ELR (cell line): ENCODE measurements at places on chromosomes 3 and 15.

- no peak for DNase-seq
Observed at GRCh38 chr3:158159714-158160113, 49.8 kb downstream of the RSRC1 start.

- no peak for DNase-seq
Observed at GRCh38 chr15:88482263-88482662, 14.8 kb downstream of the MRPS11 start.

DNA sequence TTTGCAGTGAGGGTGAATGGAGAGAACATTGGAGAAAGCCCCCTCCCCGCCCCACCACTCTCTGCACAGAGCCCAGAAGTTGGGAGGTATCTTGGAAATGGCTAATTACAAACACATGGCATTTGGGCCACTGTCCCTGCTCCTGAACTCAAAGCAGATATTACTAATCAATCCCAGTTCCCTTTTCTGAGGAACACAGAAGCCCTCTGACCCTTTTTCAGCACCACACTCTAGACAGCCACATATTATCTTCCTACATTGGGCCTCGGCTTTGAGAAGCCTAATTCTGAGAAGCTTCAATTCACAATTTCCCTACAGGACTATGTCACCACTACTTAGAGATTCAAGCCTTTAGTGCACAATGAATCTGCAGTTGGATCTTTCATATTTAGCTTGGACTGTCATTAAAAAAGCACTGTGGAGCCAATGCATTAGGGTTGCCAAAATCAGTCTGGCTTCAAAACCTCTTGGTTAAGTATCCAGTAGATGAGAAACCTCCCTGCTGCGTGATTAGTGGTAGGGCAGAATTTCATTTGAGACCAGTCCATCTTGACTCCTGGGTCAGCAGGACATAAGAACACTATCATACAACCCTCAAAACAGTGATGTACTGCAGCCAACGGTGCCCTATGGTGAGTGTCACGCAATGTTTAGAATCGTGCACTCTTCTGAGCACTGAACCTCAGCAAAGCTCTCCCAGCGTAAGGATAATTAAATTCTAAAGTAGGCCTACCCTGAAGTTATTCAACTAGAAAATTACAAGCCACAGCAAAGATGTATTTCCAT, 26.1 kb downstream of the MGLL start:
- no peak for DNase-seq

DNA sequence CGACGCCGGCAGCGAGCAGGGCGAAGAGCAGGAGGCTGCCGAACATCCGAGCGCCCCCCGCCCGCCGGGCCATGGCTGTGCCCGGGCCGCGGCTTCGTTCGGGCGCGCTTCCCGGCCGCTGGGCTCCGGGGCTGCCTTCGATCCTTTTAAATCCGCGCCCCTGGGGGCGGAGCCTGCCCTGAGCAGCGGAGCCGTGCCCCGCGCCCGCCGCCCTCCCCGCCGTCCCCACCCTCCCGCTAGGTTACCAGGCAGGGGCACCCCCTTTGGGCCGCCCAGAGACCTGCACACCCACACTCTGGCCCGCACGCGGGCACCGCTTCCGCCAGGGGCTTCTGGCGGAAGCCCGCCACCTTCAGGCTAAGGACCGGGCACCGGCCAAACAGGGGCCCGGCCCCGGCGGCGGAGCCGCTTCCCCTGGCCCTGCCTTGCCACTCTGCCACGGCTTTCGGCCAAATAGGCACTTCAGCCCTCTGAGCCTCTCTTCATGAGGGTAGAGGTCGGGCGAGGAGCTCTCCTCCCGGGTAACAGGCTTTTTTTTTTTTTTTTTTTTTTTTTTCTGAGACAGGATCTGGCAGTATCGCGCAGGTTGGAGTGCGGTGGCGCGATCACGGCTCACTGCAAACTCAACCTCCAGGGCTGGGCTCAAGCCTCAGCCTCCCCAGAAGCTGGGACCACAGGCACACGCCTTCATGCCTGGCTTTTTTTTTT, at the start of gene NMB:
TSS of gene NMB (minus strand) at position 120 of the 708 bp plus-strand sequence. CDS start at position 73, 47 bp downstream.
- peak; percentile 84 for DNase-seq

- DNase-seq: peak; percentile 98
Observed at GRCh38 chr3:50251220-50251619, 15.2 kb downstream of the GNAI2 start.

- DNase-seq: no peak
Observed at GRCh38 chr3:38578081-38578475, 71.4 kb downstream of the SCN5A start.

DNA sequence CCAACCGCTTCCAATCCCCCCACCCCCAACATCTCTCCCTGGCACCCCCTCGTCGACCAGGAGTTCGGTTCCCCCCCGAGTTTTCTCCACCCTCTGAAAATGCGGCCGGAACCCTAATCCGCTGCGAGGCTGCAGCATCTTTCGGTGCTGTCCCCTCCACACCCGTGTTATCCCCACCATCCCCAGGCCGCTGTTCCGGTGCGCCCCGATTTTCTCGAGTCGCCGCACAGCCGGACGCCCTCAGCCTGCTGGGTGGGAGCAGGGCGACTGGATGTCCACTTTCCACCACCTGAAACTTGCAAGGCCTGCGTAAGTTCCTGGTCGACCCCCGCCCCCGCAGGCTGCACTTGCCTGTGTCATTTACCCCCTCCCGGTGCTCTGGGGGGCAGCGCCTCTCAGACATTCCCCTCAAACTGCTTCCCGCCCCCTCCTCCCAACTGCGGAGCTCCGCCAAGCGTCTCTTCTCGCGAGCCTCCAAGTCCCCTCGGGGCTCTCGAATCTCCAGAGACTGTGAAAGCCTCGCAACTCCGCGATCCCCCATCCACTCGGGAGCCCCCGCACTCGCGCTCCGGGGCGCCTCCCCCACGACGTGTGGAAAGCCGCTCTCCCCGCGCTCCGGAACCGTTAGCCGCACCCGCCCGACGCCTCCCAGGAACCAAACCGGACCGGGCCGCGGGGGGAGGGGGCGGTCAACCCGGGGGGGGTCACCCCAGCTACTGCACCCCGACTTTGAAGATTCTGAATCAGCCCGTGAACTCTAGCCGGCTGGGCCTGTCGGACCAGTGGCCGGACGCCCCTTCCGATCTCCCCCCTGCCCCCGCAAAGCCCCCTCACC, 566 bp downstream of the ETV5 start:
- DNase-seq: peak; percentile 86

GRCh38 chr3:36302626-36303025, 77.7 kb upstream of the STAC start:
- DNase-seq: no peak

GRCh38 chr3:49161808-49162530, 4.2 kb downstream of the CCDC71 start:
- DNase-seq: no peak

DNA sequence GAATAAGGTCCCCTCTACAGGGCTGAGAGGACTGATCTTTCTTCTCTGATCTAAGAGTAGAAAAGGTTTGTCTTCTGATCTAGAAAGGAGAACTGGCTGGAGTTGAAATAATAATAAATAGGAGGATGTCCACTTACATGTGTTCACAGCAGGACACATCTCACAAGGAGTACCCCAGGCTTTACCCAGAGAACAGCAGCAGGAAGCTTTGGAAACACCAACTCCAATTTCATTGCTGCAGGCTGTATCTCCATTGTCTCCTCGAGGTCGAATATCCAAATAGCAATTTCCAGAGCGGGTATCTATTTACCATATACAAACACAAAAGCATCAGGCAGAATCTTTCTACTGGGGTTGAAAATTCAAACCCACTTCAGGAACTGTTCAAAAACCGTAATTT, 136.6 kb downstream of the DUT start:
- no peak for DNase-seq

- no peak for DNase-seq
Observed at GRCh38 chr15:73919706-73920105, 6.6 kb upstream of the LOXL1 start.

- DNase-seq: peak; percentile 95
Observed at GRCh38 chr15:40266828-40267304, 16.0 kb downstream of the ANKRD63 start.

DNA sequence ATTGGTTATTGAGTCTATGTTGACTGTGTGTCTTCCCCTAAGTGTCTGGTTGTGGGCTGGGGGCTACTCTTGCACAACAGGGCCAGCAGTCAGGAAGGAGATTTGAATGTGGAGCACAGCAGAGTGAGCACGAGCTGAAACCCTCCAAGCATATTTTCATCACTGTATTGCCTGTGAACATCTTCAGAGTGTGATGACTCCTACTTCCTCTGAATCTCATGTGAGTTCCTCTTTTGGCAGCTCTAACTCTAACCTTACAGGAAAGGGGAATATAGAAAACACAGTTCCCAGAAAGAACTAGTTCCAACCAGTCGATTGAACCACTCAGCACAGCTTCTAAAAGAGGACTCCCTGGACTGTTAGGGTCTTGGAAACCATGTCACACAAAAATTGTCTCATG, 211.6 kb downstream of the RAP2B start:
- DNase-seq: peak; percentile 17

GRCh38 chr15:38021259-38021658, 86.8 kb downstream of the TMCO5A start:
- no peak for DNase-seq

GRCh38 chr3:42067326-42067725, 23.8 kb upstream of the TRAK1 start:
- peak; percentile 39 for DNase-seq

- peak; percentile 65 for DNase-seq
Observed at GRCh38 chr15:45714590-45715488, 80.0 kb downstream of the SQOR start.

GRCh38 chr3:107323723-107324122, 53.5 kb upstream of the CCDC54 start:
- no peak for DNase-seq
